ENCODE measurements at places on chromosomes 3 and 15.
A peak's percentile ranks its signal among the peaks of the same experiment; 100 is the strongest.

GRCh38 chr3:64987726-64988125 lies 299.9 kb upstream of the ADAMTS9 start:
- DNase-seq: no peak

- DNase-seq: no peak
These were observed 22.5 kb downstream of the MRPS11 start for GRCh38 chr15:88490036-88490435.

GRCh38 chr3:159600291-159600690 lies 388.3 kb upstream of the IL12A start:
- DNase-seq: no peak

DNA sequence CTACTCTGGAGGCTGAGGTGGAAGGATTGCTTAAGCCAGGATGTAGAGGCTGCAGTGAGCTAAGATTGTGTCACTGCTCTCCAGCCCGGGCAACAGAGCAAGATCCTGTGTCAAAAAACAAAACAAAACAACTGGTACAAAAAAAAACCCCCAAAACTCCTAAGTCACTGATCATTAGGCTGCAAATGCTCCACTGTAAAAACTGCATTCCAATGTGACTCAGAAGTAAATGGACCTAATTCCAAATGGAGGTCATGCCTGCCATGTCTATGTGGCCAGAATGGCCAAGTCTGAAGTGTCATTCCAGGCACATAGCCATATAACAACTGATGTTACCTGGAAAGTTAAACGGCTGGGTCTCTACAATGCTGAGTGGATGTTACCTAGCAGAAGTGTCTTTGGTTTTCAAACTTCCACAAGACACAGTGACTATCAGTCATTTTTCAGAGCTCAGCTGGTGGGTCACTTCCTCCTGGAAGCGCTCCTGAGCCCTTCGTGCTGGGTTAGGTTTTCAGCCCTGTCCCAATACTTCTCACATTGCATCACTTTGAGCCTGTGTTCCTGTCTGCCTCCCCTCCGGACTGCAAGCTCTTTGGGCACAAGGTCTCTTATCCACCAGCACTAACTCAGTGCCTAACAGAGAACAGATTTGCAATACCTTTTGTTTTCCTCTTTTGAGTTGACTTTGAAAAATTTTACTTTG lies 10.6 kb downstream of the FSTL1 start:
- DNase-seq: no peak

- peak; percentile 50 for DNase-seq
These were observed 27.3 kb downstream of the MED12L start for GRCh38 chr3:151112731-151113130.
